ENCODE measurements at places on chromosomes 7 and 10.

GRCh38 chr10:125392609-125393008 is 232.2 kb upstream of the CTBP2 start:
- no peak for DNase-seq

- no peak for DNase-seq
These were observed 16.8 kb upstream of the NDST2 start for GRCh38 chr10:73828161-73828560.

GRCh38 chr10:44435196-44435595 is 50.3 kb upstream of the CXCL12 start:
- no peak for DNase-seq

- no peak for DNase-seq
These were observed 276.5 kb downstream of the CCDC3 start for GRCh38 chr10:12724807-12725579.

GRCh38 chr10:36872702-36873393 is 252.6 kb upstream of the ANKRD30A start:
- DNase-seq, result no peak

GRCh38 chr7:97004247-97005182 is 838 bp upstream of the DLX6 start:
- no peak for DNase-seq

All from T-helper 1 cell (primary cell).